ENCODE measurements at places on chromosomes 11 and 22.

DNA sequence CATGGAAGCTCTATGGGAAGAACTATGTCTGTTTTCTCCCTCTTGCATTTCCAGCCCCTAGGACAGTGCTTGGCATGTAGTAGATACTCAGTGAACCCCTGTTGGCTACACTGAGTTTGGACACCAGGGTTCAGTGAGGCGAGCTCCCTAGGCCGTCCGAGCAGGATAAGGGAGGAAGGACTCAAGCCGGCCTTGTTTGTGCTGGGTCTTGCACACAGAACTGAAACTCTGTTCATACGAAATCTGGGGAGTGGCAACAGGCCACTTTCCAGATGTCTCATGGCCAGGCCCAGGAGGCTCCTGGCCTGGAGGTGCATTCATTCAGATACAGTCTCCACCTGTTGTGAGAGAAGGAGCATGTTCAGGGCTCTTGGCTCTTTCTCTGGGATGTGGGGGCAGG lies 23.6 kb upstream of the LMO1 start:
- DNase-seq: no peak

DNA sequence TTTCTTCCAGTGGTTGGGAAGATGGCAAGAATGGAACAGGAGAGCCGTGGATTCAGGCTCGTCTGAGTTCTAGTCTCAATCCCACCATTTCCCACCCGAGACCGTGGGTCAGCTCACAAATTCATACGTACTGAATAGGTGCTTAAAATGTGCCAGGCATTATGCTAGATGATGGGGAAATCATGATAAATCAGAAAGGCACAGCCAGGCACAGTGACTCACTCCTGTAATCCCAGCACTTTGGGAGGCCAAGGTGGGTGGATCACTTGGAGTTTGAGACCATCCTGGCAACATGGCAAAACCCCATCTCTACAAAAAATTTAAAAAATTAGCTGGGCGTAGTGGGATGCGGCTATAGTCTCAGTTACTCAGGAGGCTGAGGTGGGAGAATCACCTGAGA lies 7.1 kb downstream of the TRIOBP start:
- DNase-seq: no peak

- DNase-seq: no peak
These were observed 86.4 kb upstream of the TMEM45B start for GRCh38 chr11:129729216-129729615.

- no peak for DNase-seq
These were observed 9.8 kb upstream of the FUT4 start for GRCh38 chr11:94533696-94534630.

DNA sequence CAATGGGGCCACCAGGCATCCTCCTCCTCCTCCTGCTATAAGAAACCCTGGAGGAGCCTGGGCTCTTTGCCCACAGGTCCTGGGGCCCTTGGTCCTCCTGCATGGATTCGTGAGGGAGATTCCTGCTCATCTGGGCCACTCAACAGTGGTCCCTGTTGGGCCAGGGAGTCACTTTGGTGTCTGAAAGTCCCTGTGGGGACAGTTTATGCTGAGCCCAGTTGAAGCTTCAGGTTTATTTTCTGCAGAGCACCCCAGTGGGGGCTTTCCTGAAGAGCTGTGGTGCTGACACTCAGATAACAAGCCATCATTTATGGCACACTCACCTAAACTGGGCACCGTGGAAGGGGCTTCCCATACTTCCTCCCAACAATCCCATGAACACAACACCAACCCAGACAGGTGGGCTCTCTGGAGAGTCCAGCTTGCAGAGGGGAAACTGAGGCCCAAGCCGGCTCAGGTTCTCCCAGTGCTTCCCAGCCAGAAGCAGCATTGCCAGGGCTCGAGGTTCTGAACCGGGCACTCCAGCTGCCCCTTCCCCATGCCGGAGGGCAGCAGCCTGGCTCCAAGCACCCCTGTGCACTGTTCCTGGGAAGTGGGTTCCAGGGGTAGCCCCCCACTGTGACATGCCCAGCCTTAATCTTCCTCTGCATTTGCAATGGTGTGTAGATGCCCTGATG lies 91.3 kb downstream of the MYEOV start:
- DNase-seq: no peak

- no peak for DNase-seq
These were observed 7.1 kb downstream of the TBX1 start for GRCh38 chr22:19767427-19768341.

GRCh38 chr11:47408598-47409439 lies 429 bp downstream of the SLC39A13 start:
- no peak for DNase-seq

GRCh38 chr22:32625985-32626384 lies 151.4 kb downstream of the FBXO7 start:
- no peak for DNase-seq

DNA sequence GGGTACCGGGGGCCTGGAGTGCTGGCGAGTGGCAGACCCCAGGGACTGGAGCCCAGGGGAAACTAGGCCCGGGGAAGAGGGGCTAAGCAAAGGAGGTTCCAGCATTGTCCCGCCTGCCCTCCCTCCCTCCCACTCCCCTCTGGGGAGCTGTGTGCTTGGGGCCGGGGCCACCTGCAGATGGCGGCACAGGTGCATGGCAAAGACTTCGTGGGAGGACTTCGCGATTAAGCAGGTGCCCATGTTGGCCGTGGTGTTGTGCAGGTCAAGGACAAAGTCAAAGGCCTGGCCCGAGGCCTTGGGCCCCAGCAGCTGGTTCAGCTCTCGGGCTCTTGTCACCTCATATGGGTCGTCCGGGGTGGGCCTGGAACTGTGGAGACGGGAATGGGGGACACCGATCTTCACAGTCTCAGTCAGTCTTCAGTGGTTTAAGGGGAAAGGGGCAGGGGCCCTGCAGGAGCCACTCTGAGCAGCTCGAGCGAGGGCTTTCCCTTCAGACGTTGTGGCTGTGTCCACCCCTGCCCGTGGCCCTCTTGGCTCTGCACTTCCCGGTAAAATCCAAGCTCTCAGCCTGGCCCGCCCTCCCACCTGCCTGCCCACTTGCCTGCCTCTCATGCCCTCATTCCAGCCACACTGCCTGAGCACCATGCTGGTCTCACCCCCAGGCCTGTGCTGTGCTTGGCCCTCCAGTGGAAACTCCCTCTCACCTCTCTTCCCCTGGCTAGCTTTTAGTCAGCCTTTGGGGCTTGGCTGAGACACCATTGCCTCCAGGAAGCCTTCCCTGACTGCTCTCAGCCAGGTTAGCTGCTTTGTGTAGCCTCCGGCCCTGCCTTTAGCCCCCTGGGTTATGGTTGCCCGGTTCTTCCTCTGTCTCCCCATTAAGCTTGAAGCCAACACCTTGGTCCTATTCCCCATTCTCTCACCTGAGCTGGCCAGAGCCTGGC lies 4.7 kb downstream of the ACY3 start:
- DNase-seq: no peak
